ENCODE measurements at places on chromosomes 6 and 20.

DNA sequence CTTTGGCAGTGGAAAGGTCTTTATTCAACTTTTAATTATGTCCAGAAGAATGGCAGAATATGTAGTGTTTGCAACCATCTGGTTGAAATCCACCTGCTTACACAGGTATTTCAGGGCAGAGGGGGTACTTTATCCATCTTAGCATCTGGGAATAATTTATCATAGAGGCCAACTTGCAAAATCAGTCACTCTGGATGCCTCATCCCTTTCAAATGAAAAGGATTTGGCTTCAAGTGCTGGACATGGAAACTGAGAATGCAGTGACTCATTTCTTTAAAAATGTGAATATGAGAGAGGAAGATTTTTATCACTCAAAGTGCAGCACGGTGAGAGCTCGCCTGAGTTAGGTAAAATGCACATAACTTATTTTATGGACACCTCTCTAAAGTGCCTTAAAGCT is 758.3 kb downstream of the KIF16B start:
- peak; percentile 56 for DNase-seq

DNA sequence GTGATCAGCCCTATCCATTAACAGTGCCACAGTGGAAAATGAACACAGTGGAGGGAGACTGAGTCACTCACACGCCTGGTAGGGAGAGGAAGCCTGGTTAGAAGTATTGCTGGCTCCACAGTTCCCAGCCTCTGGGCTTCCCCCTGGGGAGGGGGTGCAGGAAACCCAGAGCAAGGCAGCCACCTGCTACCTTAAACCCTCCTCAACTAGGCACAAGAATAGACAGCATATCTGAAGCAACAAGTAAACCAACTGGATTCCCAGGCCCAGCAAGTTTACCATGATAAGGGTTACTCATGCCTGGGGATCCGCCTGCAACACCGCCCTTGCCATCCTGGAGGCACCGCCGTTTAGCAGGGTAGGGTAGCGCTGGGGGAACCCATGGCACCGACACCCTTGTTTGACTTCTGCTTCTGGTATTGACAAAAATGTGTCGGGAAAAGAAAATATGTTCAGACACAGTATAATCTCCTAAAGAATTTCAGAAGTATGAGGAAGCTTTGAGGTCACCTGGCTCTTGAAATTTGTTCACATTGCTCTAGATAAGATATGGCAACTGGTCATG is 38.3 kb downstream of the SLC22A23 start:
- DNase-seq, result no peak

- DNase-seq, result no peak
Observed at GRCh38 chr6:5726976-5727718, 279.6 kb downstream of the NRN1 start.

- DNase-seq, result no peak
Observed at GRCh38 chr6:43511824-43512415, 1.8 kb upstream of the LRRC73 start.

DNA sequence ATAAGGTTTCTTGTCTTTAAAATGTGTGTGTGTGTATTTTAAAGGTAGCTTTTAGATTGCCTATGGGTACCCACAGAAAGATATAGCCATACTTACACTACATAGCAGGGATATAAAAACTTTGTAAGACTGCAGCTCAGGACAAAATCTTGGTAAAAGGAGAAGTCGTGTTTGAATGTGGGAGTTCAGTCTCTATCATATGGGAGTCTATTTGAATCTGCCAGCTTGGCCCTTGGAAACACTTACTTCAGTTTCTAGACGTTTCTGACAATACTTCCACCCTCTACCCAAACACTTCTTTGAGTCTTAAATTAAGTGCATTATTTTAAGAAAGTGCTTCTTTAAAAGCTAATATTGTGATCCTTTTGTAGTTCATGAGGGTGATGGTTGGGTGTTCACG is 155.7 kb downstream of the CARMIL1 start:
- no peak for DNase-seq

DNA sequence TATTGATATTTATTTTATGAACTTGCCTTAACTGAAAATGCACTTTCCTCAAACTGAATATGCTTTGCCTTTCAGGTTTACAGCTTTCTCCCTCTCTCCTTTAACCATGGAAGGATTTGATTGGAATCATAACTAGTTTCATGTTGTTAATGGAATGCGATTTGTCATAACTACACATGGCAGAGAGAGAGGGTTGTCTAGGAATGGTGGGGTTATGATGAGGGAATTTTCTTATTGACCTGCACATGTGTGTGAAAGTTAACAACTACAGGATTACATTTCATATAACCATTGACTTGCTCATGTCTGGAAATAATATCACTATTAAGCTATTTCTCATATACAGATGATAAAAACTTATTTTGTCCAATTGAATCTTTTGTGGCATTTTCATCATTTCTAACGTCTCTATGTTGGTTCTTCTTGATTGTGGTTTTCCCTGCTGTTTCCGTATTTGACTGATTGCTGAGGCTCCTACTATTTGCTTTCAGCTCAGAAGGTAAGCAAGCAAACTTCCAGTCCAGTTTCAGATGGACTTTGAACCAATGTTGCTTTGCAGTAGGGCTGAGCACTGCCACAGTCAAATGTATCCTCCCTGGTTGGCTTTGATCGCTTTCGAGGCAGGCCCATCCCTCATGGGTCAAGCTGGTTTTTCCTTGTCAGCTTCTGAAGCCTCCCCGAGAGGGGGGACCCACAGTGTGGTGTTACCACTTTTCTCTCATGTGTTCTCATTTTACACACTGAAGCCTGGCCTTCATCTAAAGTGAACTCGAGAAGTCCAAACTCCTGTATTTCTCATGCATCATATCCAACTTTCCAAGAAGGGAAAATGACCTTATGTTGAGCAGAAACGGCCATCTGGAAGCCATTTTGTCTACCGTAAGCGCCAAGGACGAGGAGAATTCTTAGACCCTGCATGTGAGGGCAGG is 7.6 kb upstream of the CCN2 start:
- no peak for DNase-seq

GRCh38 chr6:129748901-129749748 is 39.1 kb upstream of the ARHGAP18 start:
- peak; percentile 80 for DNase-seq

DNA sequence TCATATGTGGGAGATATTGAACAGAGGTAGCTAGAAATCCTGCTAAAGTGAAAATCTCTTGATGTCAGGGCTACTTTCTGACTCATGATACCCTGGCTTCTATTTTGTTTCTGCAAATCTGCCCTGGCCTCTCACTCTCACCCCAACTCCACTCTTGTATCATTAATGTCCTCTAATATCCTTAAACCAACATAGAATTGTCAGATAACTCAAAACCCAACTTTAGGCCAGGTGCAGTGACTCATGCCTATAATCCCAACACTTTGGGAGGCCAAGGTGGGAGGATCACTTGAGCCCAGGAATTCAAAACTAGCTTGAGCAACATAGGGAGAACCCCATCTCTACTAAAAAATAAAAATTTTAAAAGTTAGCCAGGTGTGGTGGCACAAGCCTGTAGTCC is 33.8 kb upstream of the OSTM1 start:
- no peak for DNase-seq

DNA sequence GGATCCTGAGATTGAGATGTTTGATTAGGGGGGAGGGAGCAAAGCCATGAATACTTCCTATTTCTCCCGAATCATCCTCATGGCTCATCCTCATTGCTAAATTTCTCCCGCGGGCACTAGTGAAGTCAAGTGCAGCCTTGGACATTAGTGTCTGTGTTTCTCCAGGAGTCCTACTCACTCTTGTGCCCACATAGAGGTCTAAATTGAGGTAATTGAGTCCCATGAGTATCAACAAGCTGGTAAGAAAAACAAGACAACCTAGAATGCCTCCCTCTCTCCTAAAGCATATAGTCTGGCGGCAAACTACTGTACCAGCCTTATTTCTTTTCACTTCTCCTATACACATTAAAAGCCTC is 420 bp downstream of the CENPQ start:
- DNase-seq, result no peak

GRCh38 chr6:134866563-134866962 is 83.3 kb downstream of the ALDH8A1 start:
- no peak for DNase-seq

DNA sequence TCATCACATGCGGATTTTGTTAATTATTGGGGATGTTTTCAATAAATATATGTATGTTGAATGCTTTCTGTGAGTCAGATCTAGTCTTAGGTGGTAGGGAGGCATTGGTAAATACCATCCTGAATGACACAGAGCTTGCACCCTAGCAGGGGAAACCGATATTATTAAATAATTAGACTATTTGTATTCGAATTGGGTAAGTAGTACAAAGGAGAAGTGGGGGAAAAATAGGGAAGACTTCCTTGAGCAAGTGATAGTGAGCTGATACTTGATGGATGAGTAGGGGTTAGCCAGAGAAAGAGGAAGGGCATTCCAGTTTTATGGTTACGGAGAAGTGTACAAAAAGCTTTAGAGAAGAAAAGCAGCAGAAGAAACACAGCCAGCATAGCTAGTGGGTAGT is 1.5 kb downstream of the RIOK1 start:
- DNase-seq, result peak; percentile 8

GRCh38 chr20:45934046-45934585 is 367 bp upstream of the PCIF1 start:
- DNase-seq, result peak; percentile 47

GRCh38 chr20:7689151-7689550 is 251.1 kb downstream of the HAO1 start:
- no peak for DNase-seq

DNA sequence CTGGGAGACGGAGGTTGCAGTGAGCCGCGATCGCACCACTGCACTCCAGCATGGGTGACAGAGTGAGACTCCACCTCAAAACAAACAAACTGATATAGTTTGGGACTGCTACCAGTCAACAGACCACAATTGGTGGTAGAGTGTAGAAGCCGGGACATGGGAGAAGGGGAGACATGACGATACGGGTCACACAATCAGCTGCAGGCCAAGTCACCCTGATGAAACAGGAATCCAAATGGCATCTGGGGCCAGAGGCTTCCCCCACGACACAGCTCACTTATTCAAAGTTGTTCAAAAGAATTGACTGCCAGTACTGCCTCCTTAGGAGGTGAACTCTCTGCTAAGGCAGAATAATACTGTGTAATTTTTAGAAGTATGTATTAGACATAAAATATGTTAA is 27.5 kb downstream of the AMD1 start:
- no peak for DNase-seq

DNA sequence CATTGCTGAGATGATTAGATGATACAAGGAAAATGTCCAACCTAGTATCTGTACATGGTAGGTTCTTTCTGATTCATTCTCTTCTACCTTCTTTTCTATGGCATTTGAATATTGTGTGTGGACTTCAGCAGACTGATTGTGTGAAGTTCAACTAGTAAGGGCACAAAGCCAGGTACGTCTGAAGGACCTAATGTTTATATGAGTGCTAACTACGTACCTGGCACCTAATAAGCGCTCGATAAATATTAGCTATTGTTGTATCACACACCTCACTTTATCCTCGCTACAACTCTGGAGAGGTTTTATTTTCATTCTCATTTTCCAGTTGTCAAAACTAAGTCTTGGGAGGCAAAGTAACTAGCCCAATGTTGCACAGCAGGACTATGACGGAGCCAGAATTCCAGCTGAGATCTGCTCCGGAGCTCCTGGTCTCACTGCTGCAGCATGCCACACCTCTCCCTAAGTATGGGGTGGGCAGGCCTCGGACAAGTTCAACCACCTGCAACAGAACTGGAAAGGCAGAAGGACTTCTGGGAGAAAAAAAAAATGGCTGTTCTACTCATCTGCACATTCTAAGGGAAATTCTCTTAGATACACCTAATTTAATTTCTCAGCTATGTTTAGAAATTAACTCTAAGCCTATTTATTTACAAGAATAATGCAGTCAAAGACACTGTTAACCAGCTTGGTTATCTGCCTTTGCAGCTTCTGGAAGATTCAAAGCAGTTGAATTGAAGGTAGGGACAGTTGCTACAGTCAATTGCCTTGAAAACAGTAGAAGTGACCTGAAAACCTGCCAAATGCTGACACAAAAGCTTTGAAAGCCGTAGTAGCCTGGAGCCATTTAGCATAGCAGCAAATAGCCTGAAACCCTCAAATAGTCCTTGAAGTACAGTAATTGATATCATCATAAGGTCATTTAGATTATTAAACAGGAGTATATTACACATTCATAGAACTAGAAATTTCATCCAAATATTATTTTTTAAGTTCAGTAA is 165.0 kb downstream of the PDE7B start:
- peak; percentile 57 for DNase-seq

- no peak for DNase-seq
Observed at GRCh38 chr6:55456016-55456415, 123.0 kb downstream of the HMGCLL1 start.

DNA sequence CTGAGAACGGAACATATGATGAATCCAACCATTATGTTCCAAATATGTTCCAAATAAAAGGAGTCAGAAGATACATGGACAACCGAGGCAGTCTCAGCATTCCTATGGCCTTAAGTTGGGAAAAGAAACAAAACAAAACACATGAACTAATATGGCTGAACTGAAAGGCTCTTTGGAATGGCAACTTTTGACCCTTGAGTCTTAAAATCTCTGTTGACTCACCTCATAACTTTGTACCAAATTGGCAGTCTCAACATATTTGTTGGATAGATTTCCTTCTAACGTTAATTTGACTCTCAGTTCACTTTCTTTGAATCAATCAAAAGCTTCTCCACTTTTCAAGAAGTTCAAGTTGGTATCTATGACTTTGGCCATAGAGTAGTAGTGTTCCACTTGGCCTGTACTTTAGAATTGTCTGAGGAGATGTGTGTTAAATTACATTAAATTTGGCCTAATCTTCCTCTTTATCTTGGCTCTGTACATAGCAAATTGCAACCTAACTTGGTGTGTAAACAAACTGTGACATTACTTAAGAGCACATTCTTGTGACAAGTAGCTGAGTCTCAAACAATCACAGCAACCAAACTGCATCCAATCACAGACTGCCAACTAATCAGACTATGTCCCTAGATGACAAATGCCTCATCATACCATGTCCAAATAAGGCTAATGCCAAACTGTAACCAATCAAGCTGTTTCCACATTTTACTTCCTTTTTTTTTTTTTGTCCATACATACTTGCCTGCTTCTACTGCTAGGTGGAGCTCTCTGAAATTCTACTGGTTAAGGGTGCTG is 208.8 kb downstream of the BMP2 start:
- peak; percentile 34 for DNase-seq

GRCh38 chr6:44367681-44368080 is 19.8 kb upstream of the CDC5L start:
- peak; percentile 21 for DNase-seq

DNA sequence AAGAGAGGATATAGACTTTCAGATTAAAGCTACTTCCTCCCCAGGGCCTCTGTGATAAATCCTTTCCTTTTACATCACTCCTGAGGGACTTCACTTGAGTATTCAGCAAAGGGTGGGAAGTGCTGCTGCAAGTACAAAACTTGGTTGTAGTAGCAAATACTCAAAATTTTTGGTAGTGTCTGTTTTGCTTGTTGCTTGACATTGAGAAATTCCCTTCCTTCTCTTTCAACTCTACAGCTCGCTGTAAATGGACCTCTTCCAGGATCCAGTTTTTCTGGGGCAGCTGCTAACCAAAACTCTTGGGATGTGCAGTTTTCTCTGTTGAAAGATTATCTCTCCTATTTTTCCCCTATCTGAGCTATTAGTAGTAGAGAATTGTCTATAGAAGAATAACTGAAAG is 472.0 kb downstream of the CD109 start:
- DNase-seq, result no peak
